ENCODE measurements at places on chromosomes 5 and 9.
A peak's percentile ranks its signal among the peaks of the same experiment; 100 is the strongest.

GRCh38 chr5:61333321-61333953, 1.4 kb downstream of the ZSWIM6 start:
- no peak for DNase-seq

DNA sequence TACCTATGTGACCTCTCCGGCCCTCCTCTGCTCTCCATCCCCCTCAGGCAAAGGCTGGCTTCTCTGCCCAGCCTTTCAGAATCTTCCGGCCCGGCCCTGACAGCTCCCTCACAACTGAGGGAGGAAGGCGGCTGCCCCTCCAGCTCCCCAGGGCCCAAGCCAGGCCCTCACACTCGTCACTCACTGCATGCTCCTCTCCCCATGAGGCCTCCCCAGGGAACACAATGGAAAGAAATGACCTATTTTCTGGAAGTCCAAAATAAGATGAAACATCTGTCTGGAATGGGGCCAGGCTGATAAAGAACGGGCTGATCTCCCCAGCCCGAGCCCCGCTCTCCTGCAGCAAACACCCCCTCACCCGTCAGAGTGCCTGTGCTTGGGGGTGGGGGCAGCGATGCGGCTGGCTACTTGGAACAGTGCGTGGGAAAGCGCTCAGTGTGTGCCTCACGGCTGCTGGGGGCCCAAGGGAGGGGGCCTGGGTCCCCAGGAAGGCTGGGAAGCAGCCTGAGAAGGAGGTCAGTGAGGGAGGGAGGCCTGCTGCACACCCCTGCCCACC, 11.3 kb downstream of the PDGFRB start:
- DNase-seq: no peak

DNA sequence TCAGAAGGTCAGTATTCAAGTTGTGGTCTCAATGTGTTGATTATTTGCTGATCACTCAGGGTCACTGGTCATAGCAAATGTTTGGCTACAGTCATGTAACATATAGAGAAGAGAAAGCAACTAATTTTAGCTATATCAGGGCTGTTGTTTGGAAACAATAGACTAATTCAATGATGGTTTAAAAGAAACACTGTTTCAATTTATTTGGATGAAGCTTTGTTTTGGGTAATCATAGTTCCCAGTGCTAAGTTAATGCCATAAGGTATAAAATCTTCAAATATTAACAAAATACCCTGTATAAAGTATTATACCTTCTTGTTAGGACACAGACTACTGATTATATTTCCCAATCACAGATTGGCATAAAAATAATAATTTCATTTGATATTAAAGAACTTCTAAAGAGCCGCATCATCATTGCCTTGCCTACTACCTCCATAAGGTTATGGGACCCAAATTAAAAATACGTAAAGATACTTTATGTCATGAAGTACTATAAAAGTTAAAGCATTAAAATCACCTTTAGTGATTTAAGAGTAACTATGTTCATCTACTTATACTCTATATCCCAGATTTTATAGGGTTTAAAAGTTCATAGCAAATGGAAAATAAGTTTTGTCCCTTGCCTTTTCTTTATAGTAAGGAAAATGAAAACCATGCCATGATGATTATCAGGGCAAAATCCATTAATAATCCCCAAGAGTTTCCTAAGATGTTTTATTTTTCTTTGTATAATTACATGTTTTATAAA, 6.0 kb downstream of the NR3C1 start:
- no peak for DNase-seq

DNA sequence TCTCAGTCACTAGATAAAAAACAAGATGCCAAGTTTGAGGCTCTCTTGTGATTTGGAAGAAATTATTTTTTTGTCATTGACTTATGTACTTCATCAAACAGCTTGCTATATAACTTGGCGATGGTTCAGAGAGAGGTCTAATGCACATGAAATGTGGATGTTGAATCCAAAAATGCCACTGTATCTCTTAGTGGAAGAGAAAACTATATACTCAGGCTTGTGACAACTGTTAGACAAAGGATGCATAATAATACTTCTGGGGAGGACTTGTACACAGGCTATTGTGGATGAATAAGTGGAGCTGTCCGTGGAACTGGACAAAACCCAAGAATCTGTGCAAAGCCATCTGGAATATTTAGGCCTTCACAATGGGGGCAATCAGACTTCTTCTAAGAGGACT, 162.9 kb upstream of the NMUR2 start:
- DNase-seq: no peak

- no peak for DNase-seq
These were observed 52.4 kb downstream of the AHRR start for GRCh38 chr5:373710-374602.

GRCh38 chr5:44641820-44642219, 166.9 kb upstream of the MRPS30 start:
- no peak for DNase-seq

GRCh38 chr5:14739538-14739937, 75.0 kb downstream of the OTULIN start:
- DNase-seq: no peak

DNA sequence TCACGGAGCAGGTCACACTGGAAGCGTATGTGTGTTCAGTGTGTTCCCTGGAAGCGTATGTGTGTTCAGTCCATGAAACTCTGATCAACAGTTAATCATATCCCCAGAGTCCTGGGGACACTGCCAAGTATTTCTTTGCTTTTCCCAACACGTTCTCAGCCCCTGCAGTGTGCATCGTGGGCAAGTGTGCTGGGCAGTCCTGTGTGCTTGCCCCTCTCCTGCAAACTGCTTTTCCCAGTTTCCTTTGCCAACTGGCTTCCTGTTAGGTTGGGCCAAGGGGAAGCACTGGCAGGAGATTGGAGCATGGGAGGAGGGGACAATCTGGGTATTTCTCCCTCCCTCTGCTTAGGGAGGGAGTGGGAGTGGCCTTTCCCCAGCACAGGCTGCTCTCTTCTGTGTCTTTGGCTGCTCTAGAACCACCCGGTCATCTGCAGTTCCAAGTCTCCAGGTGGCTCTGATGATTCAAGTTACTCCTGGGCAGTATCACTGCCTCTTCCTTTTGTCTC, 36.8 kb upstream of the NEK6 start:
- no peak for DNase-seq

GRCh38 chr5:76664079-76664478, 40.9 kb upstream of the F2RL2 start:
- no peak for DNase-seq

GRCh38 chr9:121294151-121294743, 26.3 kb downstream of the GSN start:
- no peak for DNase-seq

DNA sequence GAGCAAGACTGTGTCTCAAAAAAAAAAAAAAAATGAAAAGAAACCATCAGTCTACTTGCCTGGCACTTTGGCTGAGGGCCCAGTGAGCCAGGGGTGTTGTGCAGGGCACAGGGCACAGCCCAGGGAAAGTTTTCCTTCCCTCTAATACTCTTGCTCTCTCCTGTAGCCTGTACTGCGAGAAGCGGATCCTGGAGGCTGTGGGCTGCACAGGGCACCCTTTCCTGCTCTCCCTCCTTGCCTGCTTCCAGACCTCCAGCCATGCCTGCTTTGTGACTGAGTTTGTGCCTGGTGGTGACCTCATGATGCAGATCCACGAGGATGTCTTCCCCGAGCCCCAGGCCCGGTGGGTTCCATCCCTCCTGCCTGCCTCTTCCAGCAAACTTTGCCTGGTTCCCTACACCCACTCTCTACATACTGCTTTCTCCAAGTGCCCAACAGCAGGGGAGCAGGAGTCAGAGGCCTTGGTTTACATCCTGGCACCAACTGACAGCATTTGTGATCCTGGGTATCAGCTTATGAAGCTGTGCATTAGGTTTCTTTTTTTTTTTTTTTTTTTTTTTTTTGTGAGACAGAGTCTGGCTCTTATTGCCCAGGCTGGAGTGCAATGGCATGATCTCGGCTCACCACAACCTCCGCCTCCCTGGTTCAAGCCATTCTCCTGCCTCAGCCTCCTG, 7.2 kb downstream of the ZDHHC12 start:
- no peak for DNase-seq

- DNase-seq: no peak
These were observed 19.4 kb downstream of the DCP2 start for GRCh38 chr5:112995764-112996618.

DNA sequence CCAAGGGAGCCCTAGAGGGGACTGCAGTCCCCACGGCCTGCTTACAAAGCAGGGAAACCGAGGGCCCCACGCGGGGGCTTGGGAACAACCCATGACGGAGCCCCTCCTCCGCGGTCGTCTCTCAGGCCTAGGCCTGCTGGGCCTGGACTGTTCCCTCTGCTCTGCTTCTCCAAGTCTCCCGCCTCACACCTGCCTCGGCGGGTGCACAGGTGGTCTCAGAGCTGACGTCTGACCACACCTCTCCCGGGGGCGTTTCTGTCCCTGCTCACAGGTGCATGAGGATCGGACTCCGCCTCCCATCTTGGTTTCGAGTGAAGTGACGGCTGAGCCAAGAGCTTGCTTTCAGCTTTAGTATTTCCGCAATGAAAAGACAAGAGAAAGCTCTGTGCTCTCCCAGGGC, 72.1 kb downstream of the MRPL36 start:
- DNase-seq: no peak

DNA sequence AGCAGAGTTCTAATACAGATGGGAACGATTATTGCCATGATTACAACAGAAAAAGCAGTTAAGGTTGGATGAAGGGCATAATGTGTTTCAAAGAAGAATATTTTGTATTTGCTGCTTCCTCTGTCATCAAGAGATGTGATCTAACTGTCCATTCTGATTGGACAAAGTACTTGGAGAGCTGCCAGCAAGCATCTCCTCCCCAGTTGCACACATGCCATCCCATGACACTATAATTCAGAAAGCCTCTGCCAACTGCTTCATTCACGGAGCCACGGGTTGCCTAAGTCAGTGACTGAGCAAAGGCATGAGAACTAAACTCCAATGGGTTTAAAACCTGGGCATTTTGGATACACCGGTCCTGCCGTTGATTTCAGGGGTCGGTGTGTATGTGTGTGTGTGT, 253.8 kb downstream of the CRB2 start:
- no peak for DNase-seq

- no peak for DNase-seq
These were observed 160.2 kb upstream of the DAPK1 start for GRCh38 chr9:87337335-87338087.

DNA sequence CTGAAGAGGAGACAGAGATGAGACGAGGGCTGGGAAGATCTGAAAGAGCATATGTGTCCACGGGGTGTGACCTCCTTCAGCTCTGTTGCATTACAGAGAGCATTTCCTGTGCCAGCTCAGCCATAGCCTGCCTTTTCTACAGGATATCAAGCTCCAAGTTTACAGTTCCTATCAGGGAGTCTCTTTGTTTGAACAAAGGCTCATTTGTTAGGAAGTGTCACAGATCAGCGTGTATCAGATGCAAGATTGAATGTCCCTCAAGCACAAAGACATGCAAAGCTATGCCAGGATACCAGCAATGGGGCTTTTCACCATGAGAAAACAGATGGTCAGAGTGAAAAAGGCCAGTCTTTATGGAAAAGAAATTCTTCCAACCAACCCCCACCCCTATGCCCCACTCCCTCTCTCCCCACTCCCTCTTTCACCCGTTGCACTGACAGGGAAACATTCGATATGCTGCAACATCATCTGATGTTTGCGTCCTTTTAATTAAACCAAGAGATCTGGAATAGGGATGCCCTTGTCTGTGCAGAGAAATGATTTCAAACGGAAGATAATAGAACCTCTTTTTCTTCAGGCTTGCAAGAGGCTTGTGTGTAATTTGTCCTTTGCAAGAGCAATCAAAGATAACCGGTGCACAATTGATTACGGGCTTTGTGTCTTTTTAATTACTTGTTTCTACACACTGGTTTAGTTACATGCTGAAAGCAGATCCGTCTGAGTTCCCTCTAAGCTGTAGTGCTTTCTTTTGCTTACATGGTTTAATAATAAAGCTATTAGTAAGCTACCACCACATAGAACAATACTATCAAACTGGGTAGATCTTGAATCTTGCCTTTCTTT, 263.1 kb upstream of the RGMB start:
- no peak for DNase-seq

GRCh38 chr9:70609542-70610286, 195.3 kb upstream of the KLF9 start:
- DNase-seq: peak; percentile 41

DNA sequence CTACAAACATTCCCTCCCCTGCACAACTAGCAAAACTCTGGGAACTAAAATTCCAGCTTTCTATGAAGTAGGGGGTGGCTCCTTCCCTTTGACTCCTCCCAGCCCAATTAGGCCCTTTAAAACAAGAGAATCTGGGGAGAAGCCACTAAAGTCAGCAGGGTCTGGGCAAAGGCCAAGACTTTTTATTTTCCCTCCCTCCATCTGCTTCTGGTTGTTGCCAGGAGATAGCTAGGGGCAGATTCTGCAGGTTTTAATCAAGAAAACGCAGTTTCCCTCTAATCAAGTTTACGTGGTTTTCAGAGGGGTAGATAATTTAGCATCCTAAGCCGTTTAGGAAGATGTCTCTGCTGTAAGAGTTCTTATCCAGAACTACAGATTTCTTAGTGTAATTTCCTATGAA, 114.5 kb upstream of the CDH6 start:
- DNase-seq: no peak

- DNase-seq: no peak
These were observed 14.3 kb downstream of the SNX30 start for GRCh38 chr9:112764837-112765236.

DNA sequence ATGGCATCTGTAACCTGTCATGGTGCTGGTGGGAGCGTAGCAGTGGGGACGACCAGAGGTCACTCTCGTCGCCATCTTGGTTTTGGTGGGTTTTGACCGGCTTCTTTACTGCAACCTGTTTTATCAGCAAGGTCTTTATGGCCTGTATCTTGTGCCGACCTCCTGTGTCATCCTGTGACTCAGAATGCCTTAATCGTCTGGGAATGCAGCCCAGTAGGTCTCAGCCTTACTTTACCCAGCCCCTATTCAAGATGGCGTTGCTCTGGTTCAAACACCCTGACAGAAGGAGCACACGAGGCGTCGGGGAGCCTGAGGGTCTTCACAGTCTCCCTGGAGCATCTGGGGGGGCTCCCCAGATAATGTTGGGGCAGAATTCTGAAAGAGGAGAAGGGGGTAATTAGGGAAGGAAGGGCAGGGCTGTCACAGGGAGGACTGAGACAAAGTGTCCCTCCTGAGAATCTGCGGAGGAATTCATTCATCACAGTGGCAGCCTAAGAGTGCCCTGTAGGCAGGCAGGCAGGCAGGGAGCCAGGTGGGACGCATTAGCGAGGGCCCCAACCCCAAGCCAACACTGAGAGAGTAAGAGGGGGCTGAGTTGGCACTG, 21.3 kb upstream of the NCS1 start:
- DNase-seq: no peak

- DNase-seq: no peak
These were observed 74.6 kb downstream of the MRPL36 start for GRCh38 chr5:1724822-1725602.

- DNase-seq: no peak
These were observed 109.6 kb downstream of the ADAMTS2 start for GRCh38 chr5:179235416-179236400.

- no peak for DNase-seq
These were observed 56.8 kb downstream of the MTREX start for GRCh38 chr5:55364537-55365055.

DNA sequence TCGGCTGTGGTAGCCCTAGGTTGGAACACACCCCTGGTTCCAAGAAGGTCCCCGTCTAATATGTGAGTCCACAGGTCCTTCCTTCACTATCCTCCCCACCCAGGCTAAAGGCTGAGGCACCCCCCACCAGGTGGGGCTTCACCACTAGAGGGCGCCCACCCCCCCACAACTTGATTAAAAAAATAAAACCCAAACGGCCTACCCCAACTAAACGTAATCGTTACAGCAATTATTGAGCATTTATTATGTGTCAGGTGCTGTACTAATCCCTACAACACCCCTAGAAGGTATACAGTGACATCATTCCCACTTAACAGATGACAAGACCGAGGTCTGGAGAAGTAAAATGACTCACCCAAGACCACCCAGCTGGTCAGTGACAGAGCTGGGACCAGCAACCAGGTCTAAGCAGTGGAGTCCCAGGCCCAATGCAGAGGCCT, 65.0 kb downstream of the FGF18 start:
- DNase-seq: no peak
